Neural crest cell (in vitro differentiated cells): ENCODE measurements at places on chromosomes 11 and 22. TPM values are rescaled to one million over a fixed set of nuclear protein-coding genes. Genes with fewer than 3 reads are reported as not detected.
A peak's percentile ranks its signal among the peaks of the same experiment; 100 is the strongest.

RBMXL2 gene
- total RNA-seq, result 0.20 and 0.21 TPM in 2 replicates

DNA sequence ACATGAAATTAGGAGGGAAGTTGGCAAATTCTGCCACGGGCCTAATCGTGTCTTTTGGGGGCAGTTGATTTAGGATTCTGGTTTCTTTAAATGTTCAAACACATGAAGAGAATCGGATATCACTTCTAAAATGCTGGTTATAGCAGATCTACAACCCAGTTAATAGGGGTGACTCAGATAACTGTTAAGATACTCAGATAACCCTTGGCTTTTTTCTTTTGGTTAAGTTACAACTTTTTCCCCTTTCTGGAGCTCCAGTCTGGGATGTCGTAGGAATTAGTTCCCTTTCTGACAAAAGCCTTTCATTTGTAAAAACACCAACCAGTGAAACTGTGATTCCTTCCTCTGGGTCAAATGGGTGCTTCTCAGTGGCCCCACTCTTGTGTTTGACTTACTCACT, 976 bp downstream of the DEPDC7 start:
- DNase-seq, result no peak

- DNase-seq, result no peak
Measured at GRCh38 chr11:33476945-33477606, 219.9 kb downstream of the HIPK3 start.

GRCh38 chr11:17077240-17077519, 287 bp downstream of the RPS13 start:
- DNase-seq, result peak; percentile 11

- no peak for DNase-seq
Measured at GRCh38 chr11:130999992-131000770, 83.9 kb upstream of the SNX19 start.
